ENCODE measurements at places on chromosomes 16 and 17.

DNA sequence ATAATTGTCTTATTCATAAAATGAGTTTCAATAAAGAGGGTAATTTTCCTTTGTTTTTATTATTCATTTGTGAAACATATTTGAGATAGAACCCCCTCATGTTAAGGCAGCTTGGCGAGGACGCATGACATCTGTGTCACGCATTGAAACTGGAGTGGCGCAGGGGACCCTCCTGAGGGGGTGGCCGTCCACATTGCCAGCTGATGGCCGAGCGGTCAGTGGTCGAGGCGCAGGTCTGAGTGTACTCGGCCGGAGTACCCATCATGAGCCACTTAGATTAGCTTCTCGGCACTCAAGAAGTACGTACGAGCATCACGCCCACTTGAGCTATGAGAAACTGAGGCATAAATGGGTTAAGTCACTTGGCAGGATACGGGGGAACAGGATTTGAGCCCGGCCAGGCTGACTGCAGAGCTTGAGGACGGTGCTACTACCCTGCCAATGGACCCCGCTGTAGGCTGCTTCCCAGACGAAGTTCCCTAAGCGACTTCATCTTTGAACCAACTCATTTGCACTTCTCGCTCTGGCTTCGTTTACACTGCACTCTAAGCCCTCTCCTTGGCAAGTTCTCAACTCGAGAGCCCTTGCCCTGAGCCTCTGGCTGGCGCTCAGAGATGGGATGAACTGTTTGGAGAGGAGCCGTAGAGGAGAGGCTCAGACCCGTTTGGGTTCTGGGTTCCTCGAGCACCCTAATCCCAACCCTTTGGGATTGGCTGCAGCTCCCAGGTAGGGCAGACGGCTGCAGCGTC, 91.8 kb downstream of the SDK2 start:
- DNase-seq = no peak

DNA sequence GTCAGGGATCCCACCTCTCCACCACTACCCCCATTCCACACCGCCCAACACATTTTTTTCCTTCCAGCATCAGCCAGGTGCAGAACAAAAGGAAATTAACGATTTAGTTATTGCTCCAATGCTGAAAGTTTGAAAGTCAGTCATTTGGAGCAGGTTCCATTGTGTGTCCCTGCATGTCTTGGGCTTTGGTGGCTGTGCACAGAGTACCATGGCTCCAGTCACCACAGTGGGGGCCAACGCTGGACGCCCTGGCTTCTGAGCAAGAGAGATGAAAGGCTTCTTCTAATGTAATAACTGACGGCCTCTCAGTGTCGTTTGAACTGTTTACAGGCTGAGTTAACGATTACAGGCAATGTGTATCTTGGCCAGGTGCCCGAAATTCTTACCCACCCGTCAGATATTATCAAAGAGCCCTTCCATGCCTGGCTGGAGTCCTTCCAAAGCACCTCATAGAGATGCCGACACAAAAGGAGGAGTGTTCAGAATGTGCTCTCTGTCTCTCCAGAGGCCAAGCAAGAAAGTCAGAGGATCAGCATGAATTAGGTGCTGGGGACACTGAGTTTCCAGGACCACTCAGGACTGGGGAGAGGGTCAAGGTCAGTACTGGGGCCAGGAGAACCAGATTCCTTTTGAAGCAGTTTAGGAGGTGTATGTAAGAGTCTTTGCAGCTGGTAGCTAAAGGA, 25.9 kb downstream of the RNF43 start:
- no peak for DNase-seq

- no peak for DNase-seq
Observed at GRCh38 chr17:6660805-6661463, 9.4 kb downstream of the C17orf100 start.

DNA sequence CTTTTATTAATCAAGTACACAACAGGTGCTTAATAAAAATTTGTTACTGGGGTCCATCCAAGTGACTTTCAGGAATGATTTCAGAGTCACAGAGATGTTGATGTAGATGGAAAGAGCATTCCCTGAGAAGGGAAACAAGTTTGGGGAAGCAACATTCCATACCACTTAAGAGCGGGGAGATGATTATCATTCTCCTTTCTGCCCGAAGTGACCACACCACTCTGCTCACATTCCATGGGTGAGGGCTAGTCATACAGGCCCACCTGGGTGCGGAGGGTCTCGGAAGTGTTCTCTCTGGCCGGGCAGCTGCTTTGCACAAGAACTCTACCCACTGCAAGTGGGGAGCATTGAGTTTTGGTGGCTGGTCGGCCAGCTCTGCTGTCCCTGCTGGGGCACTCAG, 231.4 kb downstream of the SNX29 start:
- no peak for DNase-seq

GRCh38 chr16:72285728-72286127, 113.8 kb upstream of the PMFBP1 start:
- DNase-seq = no peak

DNA sequence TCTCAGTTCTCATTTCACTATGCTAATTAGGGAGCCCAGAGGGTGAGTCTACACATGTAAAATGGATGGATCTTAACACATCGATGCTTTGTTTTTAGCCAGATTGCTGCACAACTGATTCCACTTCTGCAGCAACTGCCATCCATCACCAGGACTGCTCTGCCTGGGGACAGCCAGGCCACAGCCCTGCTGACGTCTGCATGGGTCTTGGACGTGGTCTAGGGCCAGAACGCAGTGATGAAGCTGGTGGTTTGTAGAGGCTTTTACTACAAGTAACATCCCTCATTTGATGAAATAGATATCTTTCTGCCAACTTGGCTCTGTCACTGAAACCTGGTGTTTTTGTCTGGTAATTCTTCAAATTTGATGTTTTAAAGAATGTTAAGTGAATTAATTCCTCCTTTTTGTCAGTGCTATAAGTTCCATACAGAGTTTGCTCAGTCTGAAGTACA, 50.6 kb downstream of the MARCHF10 start:
- DNase-seq = no peak

DNA sequence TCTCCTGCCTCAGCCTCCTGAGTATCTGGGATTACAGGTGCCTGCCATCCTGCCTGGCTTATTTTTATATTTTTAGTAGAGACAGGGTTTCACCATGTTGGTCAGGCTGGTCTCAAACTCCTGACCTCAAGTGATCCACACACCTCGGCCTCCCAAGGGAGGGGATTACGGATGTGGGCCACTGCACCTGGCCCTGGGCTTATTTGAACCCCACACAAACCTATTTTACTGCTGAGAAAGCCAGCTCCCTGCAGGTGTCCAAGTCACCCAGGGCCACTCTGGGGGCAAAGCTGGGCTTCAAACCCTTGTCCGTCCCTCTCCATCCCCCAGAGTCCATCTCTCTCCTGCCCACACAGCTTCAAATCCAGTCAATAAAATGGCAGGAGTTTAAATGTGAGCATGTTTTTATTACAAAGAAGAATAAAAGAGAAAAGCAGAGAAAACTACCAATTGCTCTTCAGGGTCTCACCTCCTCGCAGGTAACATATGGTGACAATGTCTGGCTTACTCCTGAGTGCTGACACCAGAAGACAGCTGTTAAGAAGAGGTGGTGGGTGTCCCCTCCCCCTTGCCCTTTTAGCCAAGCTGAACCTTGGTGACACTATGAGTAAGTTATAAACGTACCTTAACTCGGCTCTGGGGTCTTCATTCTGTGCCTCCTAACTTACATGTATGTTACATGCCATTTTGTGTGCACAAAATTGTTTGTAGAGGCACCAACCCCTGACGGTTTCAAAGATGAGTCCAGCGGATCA, 45.4 kb downstream of the LAT start:
- no peak for DNase-seq

DNA sequence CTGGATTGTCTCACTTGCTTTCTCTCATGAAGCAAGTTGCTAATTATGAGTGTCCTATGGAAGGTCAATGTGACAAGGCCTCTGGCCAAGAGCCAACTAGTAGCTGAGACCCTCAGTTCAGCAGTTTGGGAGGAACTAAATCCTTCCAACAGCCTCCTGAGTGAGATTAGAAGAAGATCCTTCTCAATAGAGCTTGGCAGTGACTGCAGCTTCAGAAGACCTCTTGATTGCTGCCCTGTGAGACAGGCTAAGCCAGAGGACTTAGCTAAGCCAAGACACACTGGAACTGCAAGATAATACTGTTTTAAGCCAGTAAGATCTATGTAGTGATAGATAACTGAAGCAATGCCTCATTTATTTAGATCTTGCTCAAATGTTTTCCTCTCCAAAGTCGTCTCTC, 34.3 kb downstream of the PCTP start:
- no peak for DNase-seq

- DNase-seq = no peak
Observed at GRCh38 chr17:6098823-6099180, 28.6 kb downstream of the WSCD1 start.

- DNase-seq = no peak
Observed at GRCh38 chr16:54443839-54444238, 157.3 kb upstream of the IRX3 start.

GRCh38 chr16:19677402-19677801, 40.6 kb downstream of the KNOP1 start:
- DNase-seq = no peak

- no peak for DNase-seq
Observed at GRCh38 chr17:54623746-54624145, 276.9 kb upstream of the TOM1L1 start.

- DNase-seq = peak; percentile 31
Observed at GRCh38 chr16:69123910-69124309, 8.5 kb downstream of the CHTF8 start.

GRCh38 chr17:80683625-80684104, 139.0 kb downstream of the RPTOR start:
- no peak for DNase-seq

- DNase-seq = no peak
Observed at GRCh38 chr17:8955021-8955959, 10.2 kb downstream of the PIK3R5 start.

- no peak for DNase-seq
Observed at GRCh38 chr17:34567691-34568465, 11.5 kb upstream of the TMEM132E start.

DNA sequence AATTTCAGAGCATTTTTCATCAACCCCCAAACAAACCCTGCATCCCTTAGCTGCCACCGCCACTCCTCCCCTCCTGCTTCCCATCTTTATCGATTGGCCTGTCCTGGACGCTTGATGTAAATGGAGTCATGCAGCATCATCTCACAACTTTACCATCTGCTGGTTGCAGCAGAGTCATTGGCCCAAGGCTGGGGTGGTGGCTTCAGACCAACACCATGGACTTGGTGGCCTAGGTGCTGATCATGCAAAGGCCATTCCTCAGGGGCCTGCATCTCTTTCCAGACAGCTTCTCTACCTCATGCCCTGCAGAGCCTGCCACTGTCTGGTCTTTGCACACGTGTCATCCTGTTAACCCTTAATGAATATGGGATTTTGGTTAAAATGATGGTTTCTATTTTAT, 73.4 kb downstream of the MPRIP start:
- no peak for DNase-seq

DNA sequence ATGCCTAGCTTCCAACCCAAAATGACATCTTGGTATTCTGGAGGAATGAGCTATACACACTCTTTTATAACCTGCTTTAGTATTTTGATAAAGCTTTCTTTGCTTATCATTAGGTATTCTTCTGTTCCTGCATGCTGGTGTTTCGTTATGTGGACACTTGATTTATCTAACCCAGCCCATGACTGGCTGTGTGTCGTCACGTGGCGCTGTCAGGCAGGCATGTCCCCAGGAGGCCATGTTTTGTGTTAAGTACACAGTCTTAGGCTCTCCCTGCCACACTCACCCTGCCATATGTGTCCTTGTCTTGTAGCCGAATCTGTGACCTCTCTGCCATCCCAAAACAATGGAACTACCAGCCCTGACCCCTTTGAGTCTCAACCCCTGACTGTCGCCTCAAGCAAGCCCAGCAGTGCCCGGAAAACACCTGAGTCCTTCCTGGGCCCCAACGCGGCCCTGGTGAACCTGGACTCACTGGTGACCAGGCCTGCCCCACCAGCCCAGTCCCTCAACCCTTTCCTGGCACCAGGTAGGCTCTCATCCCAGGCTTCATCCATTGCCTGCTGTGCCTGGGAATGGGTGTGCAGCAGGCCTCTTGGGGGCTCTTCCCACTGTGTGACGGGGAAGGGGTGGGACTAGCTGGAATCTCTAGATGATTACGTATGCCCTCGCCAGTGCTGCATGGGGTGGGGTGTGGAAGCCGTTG, 30.8 kb downstream of the B9D1 start:
- DNase-seq = no peak

GRCh38 chr17:65389949-65390348, 171.5 kb downstream of the AXIN2 start:
- DNase-seq = no peak

DNA sequence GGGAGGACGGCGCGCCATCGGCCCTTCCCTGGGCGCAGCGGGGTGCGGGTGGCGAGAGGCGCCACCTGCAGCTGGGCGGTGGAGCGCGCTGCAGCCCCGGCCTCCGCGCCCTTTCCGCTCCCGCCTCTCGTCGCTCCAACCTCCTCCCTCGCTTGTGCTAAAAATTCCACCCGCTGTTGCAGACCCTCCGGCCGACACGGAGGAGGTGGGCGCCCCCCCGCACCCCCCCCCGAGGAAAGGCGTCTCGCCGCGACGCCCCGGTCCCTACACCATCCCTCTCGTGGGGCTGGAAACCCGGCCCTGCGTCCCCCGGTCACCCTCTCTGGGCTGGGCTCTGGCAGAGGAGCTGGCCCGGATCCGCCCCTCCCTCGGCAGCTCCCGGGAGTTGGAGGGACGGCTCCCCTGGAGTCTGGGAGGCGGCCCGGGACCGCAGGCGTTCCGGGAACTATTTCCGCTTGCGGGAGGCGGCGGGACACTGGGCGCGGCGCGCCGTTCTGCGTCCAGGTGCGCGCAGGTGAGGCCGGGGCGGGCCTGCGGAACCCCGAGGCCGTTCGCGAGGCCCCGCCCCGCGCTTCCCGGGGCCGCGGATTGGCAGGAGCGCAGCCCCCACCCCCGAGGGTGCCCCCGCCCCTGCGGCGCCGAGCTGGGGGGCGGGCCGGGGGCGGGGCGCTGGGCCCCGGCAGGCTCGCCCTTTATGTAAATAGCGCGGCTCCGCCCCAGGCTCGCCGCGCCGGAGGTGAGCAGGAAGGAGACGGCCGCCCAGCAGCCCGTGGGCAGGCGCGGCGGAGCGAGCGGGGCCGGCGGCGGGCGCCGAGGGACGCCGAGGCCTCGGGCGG, at the start of gene LLGL2:
LLGL2 (plus strand) TSS at position 728 of the 836 bp plus-strand sequence. CDS start 17,730 bp downstream, outside the sequence.
- DNase-seq = peak; percentile 54

- DNase-seq = no peak
Observed at GRCh38 chr17:50511058-50511457, 2.8 kb downstream of the MYCBPAP start.

DNA sequence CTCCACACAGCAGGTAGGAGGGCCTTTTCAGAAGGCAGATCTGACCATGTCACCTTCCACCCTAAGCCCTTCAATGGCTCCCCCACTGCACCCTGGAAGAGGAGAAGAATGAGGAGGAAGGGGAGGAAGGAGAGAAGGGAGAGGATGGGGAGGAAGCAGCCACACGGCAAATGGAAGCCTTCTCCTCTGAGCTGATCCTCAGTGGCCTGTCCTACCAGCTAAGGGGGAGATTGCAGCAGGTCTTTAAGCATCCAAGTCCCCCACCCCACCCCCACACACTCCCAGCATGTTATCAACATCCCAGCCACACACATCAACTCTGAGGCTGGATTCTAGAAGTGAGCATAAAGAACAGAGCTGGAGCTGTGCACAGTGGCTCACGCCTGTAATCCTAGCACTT, 46.2 kb upstream of the RBFOX3 start:
- no peak for DNase-seq

- DNase-seq = no peak
Observed at GRCh38 chr16:80015566-80015965, 415.0 kb upstream of the MAF start.

GRCh38 chr16:27108826-27109665, 42.3 kb downstream of the C16orf82 start:
- no peak for DNase-seq

GRCh38 chr17:44222112-44222869, 2.8 kb upstream of the UBTF start:
- DNase-seq = no peak
